ENCODE measurements at places on chromosomes 16 and 17. TPM values are rescaled to one million over a fixed set of nuclear protein-coding genes. Genes with fewer than 3 reads are reported as not detected.
A peak's percentile ranks its signal among the peaks of the same experiment; 100 is the strongest.

DNA sequence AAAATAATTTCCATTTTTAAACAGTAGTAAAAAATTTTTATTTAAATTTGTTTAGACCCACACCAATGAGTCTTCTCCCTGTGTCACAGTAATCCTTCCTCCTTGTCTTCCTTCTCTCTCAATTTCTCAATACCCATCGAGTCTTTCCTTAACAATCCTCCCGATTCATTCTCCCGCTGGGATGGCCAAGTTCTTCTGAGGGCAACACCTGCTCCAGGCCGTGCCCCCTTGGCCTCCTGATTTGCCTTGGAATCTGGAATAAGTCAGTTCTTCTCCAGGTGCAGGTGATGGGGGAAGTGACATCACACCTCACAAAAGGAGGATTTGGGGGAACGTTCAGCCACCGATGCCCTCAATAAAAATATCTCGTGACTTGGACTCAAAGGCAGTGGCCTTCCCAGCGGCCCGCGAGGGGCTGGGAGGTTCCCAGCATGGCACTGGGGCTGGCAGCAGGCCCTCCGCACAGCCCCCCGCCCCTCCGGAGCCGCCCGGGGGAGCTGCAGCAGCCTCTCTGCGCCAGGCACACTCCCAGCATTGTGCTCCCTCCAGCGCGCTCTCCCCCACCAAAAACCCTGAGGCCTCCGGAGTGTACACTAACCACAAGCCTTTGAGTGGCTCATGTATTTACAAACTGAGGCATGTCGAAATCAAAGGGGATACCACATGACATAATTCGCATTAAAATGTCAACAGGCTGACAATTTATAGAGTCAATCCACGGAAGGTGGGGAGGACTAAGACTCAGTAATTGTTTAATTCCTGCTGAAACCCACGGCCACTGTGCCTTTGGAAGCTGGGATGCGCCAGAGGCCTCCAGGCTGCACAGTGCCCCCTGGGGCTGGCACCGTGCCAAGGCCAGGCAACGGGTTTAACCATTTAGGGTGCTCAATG is 120.5 kb downstream of the ZFHX3 start:
- peak; percentile 97 for DNase-seq

DNA sequence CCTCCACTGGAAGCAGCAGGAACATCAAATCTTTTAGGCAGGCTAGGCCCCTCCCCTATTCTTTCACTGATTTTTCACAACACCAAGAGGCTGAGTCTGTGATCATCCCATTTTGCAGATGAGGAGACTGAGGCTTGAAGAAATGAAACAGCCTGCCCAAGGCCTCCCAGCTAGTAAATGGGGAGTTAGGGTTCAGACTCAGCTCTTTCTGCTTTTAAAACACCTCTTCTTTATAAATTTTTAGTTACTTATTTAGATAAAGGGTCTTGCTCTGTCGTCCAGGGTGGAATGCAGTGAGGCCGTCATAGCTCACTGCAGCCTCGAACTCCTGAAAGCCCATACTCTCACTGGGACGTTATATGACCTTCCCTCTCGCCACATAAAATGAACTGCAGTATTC is 82.2 kb downstream of the BMERB1 start:
- no peak for DNase-seq

GRCh38 chr16:89179148-89179484 is 7.6 kb downstream of the CDH15 start:
- no peak for DNase-seq

DNA sequence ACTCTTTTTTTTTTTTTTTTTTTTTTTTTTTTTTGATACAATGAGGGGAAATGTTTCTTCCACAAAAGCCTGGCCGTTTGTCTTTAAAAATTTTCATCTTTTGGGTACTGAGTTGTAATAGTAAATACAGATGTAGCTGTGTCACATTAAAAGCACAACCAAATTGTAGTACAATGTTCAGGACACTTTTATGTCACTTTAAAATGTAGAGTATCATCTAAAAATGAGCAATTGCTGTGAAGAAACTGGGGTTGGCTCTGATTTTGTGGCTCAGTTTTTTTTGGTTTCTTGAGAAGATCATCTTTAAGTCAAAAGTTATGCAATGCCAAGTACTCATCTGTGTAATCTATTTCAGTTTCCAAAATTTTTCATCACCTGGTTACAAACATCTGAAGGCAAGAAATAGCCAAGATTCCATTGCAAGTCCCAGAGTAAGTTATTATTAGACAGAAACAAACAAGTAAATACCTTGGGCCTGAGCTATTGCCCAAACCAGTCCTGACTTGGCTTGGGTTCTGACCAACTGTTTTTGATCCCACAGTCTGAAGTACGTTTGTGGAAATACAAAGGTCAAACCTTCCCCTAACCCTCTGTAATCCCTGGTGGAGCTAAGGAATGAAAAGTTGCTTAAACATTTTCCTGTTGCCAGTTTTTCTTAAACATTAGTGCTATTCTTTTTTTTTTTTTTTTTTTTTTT is 717.2 kb downstream of the WWOX start:
- DNase-seq, result no peak

DNA sequence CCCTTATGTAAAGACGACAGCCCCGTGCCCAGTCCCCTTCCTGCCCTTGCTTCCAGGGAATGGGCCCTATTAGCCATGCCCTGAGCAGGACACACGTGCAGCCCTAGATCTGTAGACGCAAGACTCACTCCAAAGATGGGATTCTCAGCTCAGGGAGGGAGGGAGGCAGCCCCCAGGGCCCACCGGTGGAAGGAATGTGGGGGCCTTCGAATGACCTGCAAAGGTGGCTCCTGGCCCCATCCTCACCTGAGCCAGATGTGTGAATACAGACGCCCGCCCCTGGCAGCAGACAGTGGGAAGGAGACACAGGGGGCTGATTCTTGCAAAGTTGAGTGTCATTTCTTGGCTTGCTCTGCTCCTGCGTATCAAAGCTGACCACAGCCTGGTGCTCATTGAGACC is 47.8 kb downstream of the LITAF start:
- no peak for DNase-seq

GRCh38 chr16:79993629-79994209 is 393.2 kb upstream of the MAF start:
- no peak for DNase-seq

DNA sequence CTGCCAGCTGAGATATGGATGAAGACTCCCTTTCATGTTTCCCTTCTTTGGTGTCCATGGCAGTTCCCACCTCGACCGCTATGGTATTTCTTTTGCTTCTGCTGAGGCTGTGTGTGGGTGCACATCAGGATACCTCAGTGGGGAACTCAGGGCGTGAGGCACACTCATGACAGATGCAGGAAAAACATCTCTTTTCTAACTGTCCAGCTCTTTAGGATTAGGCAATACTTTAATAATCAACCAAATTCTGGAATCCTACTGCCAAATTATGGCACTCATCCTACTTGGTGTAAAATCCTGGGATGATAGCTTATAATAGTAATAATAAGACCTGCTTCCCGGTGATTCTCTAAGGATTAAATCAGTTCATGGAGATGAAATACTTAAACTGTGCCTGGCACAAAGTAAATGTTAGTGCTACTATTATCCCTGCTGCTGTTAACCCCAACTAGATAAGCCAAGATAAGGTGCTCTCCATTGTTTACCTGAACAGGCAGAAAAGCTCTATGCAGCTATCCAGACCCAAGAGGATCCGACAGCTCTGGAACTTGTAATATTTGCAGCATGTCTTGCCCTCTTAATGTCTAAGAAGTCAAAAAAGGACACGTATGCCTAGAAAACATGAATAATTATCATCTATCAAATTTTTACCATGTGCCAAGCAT is 543.3 kb downstream of the WWOX start:
- no peak for DNase-seq

Gene NPTX1
- 23.3 TPM for total RNA-seq

DNA sequence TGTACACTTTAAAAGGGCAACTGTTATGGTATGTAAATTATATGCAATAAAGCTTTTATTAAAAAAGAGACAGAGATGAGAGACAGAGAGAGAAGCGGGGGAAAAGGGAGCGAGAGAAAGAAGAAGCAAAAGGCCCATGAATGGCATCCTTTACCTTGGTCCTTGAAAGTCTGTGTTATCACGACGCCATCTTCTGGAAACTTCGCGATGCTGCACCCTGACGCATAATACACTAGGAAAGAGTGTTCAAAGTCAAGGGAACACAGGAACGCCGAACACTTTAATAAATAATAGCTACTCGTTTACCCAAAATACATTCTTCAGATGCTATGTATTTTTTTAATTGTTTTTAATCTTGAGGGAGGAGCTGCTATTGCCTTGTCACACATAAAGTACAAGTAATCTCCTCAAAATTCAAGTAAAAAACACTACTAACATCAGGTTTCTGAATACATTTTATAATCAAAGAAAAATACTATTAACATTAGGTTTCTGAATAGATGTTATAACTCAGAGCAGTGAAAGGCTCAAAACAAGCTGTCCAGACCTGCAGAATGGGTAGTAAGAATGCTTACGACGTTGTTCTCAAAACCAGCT is 23.0 kb upstream of the SLC38A8 start:
- peak; percentile 62 for DNase-seq

- DNase-seq, result peak; percentile 12
These were observed 283.5 kb downstream of the C16orf95 start for GRCh38 chr16:87033541-87034300.

Gene DHRS13
- 2.8 TPM for total RNA-seq
